Activated B cell treated with CpG ODN at 0.5 μM for 24 hours (primary cell): ENCODE measurements at places on chromosomes 16 and 17. TPM values are rescaled to one million over a fixed set of nuclear protein-coding genes. Genes with fewer than 3 reads are reported as not detected.

GRCh38 chr17:9115214-9116191 is 94.2 kb downstream of the NTN1 start:
- peak; percentile 23 for DNase-seq

GRCh38 chr16:27286451-27286850 is 17.9 kb upstream of the NSMCE1 start:
- no peak for DNase-seq

DNA sequence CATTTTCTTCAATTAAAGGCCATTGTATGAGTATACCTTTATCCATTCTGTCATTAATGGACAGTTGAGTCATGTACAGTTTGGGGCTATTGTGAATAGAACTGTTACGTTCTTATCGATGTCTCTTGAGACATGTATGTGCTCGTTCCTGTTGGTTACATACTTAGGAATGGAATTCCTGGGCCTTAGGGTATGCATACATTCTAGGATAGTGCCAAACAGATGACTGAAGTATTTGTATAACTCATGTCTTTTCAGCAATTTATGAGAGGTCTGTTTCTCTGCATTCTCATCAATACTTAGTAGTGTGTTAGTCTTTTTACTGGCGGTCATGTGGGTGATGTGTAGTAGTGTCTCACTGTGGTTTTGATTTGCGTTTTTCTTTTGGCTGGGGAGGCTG is 81.2 kb downstream of the USP22 start:
- DNase-seq: no peak

GRCh38 chr17:55737976-55738501 is 12.8 kb upstream of the PCTP start:
- no peak for DNase-seq

The CXCL16 gene
- total RNA-seq: 3.0 and 3.5 TPM in 2 replicates

DNA sequence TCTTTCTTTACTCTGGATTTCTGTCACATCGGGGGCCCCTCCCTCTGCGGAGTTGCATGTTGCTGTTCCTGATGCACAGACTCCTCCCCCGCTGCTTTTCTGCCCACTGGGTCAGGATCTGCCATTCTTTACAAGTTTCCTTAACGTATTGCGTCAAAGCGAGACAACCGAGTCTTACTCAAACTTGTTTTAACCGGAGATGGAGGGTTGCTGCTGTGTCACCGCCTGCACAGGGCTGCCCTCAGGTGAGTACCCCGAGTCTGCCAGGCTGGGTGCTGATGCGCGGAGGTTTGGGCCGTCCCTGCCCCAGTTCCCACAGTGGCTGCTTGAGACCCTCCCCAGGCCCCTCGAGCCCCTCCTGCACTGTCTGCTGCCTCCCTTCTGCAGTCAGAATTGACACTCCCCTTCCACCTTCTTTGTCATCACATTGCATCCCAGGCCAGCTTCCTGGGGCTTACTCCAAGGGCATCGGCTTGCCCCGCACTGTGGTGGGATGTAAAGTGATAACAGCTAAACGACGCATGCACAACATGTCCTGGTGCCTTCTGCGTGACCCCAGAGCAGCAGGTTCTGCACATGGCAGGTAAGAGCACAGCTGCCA is 19.3 kb downstream of the CARHSP1 start:
- DNase-seq: no peak

The TUBB3 gene
- 0.33 and 0.42 TPM in 2 replicates for total RNA-seq

- no peak for DNase-seq
These were observed 47.4 kb upstream of the PABPN1L start for GRCh38 chr16:88913870-88914269.

DNA sequence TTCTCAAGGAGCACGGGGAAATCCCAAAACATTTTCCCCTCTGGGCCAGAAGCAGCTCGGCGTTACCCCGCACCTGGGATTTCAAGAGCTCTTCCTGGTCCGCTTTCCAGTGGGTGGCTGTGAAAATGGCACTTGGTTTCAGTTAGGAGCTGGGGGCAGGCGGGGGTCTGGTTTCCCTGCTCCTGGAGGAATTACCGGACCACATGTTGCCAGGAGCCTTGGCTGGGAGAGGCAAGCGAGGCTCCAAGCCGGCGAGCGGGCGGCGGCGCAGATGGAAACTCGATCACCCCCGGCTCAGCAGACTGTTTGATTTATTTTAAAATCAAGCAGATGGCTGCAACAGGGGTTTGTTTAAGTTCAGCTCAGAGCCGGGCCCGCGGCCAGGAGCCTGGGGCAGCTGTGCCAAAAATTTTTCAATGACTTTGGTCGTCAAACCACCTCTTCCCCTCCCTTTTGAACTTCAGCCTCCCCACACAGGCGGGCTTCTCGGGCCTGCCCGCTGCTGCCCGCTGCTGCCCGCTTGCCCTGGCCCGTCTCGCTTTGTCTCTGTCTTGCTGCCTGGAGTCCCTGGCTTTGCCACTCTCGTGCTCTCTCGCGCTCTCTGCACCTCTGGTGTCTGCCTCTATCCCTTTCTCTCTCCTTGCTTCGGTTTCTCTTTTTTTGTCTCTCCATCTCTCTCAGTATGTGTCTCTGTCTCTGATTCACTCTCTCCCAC is 108.0 kb upstream of the CIBAR2 start:
- DNase-seq: no peak

GRCh38 chr17:77957235-77957856 is 1.2 kb upstream of the TNRC6C start:
- DNase-seq: no peak

GRCh38 chr16:75112734-75113491 is 3.7 kb downstream of the LDHD start:
- no peak for DNase-seq

DNA sequence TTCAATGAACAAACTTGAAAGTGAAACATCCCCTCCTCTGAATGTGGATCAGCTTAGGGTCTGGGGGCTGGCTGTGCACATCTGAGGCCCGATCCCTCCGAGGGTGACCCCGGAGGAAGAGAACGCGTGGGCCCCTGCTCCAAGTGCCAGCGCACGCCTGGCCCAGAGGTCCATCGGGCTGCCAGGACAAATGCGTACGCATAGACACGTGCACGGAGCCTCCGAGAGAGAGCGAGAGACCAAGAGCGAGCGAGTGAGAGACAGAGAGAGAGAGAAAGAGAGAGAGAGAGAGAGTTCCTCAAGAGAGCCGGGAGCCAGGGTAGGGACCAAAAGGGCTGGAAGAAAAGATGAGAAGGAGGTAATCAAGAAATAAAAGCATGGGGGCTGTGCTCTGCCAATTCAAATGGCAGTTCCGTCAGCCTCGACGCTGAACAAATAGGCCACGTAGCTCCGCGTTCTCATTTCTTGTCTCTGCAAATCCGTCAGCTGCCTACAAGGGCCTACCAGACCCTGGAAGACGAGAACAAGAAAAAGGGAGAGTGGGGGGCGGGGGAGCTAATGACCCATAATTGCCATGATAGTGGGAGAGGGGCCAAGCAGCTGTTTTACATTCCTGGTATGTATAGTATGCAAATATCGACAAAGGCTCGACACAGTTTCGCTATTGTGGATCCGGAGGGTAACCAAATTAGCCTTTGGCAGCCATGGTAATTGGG is 435.3 kb upstream of the ZFHX3 start:
- DNase-seq: no peak

- no peak for DNase-seq
These were observed 40.8 kb downstream of the MRTFB start for GRCh38 chr16:14111713-14112538.

- DNase-seq: peak; percentile 77
These were observed 42.4 kb upstream of the MRPS23 start for GRCh38 chr17:57892146-57892819.

The HOXB7 gene
- 0.60 and 0.93 TPM in 2 replicates for total RNA-seq

The NHERF1 gene
- 33.3 and 34.5 TPM in 2 replicates for total RNA-seq

DNA sequence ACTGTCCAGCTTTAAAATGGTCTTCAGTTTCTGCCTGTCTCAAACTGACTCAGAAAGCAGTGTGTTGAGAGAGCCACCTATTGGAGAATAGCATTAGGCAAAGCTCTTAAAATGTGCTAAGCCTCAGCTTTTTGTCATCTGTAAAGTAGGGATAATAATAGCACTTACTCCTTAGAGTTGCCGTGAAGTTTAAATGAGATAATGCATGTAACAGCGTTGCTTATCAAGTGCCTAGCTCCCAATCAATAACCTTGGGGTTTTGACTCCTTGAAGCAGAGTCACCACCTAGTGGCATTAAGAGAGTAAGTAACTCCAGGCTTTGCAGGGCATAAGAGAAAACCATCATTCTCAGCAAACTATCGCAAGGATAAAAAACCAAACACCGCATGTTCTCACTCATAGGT is 163.3 kb downstream of the HS3ST2 start:
- DNase-seq: no peak
